SW 1271 (cell line): ENCODE measurements at places on chromosomes 6 and 20.

DNA sequence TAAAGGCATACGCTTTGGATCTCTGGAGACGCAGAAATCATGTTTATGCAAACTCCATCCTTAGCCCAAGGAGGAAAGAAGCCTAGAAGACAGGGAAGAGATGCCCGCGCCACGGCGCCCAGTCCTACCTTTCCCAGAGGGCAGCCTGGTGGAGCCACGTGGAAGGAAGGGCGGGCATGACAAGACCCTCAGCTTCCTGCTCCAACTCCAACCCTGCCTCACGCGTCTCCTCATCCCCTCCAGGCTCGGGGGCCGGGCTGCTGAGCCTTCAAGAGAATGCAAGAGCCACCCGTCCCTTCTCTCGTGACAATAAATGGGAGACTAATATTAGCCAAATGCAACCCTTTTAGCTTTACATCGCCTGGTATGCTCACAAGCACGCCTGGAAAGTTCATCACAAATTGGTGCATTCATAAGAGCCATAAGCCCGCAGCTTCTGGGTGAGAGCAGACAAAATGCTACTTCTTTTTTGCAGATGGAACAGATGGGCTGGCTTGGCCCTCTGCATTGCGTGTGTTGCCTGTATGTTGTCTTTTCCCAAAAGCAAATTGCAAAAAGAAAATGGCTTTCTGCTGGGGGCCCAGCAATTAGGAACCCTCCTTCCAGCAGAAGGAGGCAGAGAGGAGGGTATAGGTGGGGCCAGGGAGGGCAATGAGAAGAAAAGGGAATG lies 8.2 kb upstream of the NTSR1 start:
- DNase-seq: no peak

GRCh38 chr6:124676033-124676432 lies 286.2 kb upstream of the RNF217 start:
- DNase-seq: no peak

GRCh38 chr6:53492860-53493634 lies 51.9 kb downstream of the GCLC start:
- DNase-seq: no peak

- peak; percentile 85 for DNase-seq
Measured at GRCh38 chr6:32968867-32969684, 682 bp downstream of the BRD2 start.

- DNase-seq: peak; percentile 55
Measured at GRCh38 chr6:32700391-32701040, 34.1 kb upstream of the HLA-DQB1 start.
